ENCODE measurements at places on chromosomes 2 and 18. TPM values are rescaled to one million over a fixed set of nuclear protein-coding genes. Genes with fewer than 3 reads are reported as not detected.

The ZNF804A gene
- total RNA-seq = 1.2 TPM

DNA sequence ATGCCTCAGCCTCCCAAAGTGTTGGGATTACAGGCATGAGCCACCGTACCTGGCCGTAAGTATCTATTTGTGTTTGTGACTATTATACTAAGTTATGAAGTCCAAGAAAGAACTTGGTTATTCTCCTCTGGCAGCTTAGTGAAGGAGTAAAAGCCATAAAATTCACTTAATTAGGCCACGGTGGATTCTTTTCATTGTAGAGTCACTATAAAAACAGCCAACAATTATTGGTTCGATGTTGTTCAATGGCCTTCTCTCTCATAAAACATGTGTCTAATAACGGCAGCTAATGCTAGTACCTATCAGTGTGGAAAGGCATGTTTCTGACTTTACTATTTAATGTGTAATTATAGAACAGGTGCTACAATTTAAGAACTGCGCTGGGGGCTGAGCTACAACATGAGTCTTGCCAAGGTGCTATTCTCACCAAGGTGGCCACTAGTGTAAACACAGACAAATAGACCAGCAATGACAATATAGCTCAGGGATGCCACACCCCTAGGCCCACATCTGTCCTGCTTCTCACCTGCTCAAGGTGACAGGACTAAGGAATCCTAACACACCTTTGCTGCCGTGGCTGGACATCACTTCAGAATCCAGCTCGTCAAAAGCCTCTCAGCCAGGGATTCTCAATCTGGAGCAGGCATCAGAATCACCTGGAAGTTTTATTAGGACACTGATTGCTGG is 17.2 kb downstream of the ATP8B1 start:
- DNase-seq = no peak

DNA sequence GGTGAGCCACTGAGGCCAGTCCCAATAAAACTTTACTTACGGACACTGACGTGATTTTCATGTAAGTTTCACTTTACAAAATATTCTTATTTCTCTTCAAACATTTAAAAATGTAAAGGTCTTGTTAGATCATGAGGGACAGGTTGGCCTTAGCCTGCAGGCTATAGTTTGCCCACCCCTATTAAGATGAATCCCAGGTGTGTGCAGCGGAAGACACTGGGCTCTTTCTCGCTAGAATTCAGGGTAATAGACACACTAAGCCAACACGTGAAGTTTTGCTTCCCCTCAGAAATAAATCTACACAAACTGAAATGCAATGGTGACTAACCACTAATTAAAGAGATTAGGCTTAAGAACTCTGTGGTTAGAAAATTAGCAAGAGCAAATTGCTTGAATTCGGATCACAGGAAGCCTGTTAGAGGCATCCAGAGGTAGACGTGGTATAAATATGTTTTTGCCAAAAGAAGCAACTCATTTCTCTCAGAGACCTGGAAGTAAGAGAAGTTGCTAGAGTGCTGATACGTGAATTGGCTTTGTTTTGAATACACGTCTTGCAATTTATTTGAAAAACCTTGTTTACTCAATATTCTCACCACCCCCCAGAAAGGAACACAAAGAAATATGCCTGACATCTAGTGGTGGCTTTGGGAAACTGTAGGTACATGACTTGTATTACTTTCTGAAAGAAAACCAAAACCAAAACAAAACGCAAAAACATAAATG is 151.6 kb downstream of the DTNB start:
- no peak for DNase-seq

- no peak for DNase-seq
Measured at GRCh38 chr18:36889321-36889720, 60.4 kb downstream of the KIAA1328 start.

DNA sequence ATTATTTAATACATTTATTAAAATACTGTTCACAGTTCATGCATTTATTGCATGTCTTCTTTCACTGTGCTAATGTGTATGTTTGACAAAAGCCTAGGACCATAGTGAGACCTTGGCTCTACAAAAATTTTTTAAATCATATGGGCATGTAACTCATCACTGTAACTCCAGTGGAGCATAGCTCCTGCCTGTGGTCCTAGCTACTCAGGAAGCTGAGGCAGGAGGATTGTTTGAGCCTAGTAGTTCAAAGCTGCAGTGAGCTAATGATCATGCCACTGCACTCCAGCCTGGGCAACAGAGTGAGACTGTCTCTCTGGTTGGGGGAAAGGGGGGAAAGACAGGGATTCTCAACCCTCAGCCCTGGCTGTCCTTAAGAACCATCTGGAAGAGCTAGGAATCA is 137.8 kb downstream of the PRKCE start:
- DNase-seq = no peak

The ADNP2 gene
- 28.0 TPM for total RNA-seq

DNA sequence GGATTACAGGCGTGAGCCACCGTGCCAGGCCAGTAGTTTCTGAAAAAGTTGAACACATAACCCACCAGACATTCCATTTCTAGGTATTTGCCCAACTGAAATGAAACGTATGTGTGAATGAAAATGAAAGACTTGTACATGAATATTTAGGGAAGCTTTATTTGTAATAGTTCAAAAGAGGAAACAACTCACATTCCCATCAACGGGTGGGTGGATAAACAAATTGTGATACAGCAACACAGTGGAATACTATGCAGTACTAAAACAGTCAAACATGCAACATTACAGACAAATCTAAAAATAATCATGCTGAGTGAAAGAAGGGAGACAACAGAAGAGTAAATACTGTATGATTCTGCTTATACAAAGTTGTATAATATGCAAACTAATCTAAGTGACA is 46.8 kb downstream of the TMEM131 start:
- no peak for DNase-seq

- no peak for DNase-seq
Measured at GRCh38 chr2:30298302-30298701, 67.0 kb downstream of the LBH start.

DNA sequence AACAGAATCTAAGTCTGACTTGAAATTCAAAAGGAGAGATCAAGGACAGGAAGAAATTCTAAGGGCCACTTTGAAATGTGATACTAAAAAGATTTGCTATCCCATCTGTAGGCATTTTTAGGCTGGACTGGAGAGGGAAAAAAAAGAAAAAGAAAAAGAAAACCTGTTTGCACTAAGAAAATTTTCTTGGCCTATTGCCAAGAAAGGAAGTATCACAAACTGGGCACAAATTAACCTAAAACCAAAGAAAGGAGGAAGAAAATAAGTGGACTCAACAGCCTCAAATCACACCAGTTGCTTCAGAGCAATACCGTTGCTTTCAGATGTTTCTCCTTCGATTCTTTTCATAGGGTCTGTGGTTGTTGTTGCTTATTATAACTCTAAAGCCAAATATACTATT is 287.9 kb upstream of the VRK2 start:
- no peak for DNase-seq

DNA sequence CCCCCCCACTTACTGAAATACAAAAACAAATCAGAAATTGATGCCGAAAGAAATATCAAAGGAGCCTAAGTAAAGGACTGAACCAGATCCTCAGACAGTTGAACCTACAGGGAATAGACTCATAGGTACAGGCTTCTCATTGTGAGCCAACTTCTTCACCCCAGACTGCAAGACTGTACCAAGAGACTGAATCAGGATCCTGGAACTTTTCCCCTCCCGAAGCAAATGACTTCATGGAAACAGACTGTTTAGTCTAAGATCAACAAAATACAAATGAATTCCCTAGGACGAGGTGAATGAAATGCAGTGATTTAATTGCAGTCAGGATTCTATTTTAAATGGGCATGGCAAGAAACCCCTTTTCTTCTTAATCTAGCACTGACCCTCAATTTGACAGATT is 53.6 kb upstream of the RNF152 start:
- DNase-seq = no peak

DNA sequence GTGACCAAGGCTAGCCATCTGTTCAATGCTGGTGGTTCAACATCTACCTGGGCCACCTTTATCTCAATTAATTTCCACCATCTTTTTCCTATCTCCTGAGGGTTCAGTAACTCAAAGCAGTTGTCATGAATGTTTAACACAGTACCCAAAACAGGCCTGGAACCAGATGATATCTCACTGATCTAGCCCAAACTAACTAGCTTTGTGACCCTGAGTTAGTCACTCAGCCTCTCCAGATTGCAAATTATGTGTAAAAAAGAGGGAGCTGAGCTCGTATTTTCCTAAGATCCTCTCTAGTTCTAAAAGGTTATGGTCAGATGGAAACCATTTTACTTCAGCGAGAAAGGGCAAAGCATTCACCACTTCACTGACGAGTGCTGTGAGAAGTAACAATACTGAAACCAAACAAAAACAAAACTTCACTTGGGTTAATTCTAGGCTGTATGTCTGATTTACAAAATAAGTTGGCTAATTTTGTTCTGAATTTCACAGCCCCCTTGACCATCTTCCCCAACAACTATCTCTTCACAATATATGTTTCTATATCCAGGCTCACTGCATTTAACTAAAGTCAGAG is 14.8 kb downstream of the SPRED2 start:
- no peak for DNase-seq

The LONRF2 gene
- total RNA-seq = 3.6 TPM

DNA sequence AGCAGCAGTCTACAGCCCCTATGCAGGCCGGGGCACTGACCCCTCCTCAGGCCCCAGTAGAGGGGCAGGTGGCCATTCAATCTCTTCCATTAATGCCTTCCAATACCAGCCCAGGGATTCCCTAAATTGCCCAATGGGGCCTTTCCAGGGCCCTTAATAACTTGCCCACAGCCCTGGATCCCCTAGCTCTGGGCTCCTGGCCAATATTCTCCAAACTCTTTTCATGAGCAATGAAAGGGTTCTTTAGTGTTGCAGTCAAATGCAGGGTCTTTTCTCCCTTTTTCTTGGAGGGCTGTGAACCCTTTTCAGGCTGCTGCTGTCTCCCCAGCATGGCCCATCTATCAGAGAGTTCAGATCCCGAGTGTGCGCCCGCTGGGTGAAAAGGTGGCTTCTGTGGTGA is 41.3 kb upstream of the SLC1A4 start:
- no peak for DNase-seq

The SCG2 gene
- 0.39 TPM for total RNA-seq

All from ureter (tissue), 1 donor.